ENCODE measurements at places on chromosomes 7 and 10. TPM values are rescaled to one million over a fixed set of nuclear protein-coding genes. Genes with fewer than 3 reads are reported as not detected.

DNA sequence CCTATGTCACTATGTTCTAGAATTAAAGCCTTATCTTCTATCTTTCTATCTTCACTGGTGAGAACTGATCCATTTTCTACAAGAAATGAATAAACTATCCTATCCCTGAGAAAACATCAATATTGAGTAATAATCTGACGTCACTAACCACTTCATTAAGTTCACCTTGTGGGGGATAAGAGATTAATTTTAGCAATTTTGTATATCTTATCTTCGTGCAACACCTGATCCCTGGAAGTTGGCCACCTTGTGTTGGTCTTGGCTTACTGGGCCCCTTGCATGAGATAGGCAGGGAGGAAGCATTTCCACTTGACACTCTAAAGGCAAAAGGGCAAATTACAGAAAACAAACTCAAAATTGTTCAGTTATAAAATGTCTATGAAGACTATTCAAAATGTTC is 20.1 kb upstream of the OR6B1 start:
- H3K4me1 ChIP-seq, result no peaks in the 10 kb centered on the region
- H3K36me3 ChIP-seq, result no peaks in the 10 kb centered on the region
- H3K27ac ChIP-seq, result no peak overlapping the region
- DNase-seq, result no peak

DNA sequence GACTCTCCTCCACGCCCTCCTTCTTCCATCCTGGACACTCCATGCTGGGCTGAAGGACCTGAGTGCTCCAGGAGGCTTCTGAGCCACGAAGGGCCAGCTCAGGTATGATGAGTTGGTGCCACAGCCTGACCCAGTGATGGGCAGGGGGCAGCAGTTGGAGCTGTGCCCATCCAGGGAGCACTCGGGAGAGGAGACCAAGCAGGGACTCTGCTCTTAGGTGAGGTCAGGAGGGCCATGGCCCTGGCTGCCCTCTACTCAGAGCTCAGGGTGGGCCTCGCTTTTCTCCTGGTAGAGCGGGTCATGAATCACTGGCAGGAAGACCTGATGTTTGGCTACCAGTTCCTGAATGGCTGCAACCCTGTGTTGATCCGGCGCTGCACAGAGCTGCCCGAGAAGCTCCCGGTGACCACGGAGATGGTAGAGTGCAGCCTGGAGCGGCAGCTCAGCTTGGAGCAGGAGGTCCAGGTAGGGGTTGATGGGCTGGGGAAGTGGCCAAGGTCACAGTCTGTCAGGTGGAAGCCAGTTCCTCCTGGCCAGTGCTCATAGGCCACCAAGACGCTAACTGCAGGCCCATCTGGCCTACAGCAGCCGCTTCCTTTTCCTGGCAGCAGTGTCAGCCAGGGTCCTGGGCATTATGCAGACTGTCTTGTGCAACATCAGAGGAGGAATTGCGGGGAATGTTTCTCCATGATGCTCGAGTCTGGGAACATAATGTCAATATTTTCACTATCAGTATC is 50.8 kb downstream of the ALOX5 start:
- no peak for DNase-seq
- no peaks in the 10 kb centered on the region for H3K27me3 ChIP-seq
- no peaks in the 10 kb centered on the region for H3K36me3 ChIP-seq
- no peak overlapping the region for H3K4me3 ChIP-seq
- H3K4me1 ChIP-seq, result peaks cover 53% of the 10 kb centered on the region
- H3K27ac ChIP-seq, result no peak overlapping the region

Gene NME8
- total RNA-seq, result not detected

GRCh38 chr7:74003621-74004020 is 24.4 kb upstream of the ELN start:
- H3K4me3 ChIP-seq, result no peak overlapping the region
- no peaks in the 10 kb centered on the region for H3K27me3 ChIP-seq
- H3K36me3 ChIP-seq, result no peaks in the 10 kb centered on the region
- H3K27ac ChIP-seq, result no peak overlapping the region
- no peaks in the 10 kb centered on the region for H3K4me1 ChIP-seq

Gene NANOS1
- 0.64 TPM for total RNA-seq

DNA sequence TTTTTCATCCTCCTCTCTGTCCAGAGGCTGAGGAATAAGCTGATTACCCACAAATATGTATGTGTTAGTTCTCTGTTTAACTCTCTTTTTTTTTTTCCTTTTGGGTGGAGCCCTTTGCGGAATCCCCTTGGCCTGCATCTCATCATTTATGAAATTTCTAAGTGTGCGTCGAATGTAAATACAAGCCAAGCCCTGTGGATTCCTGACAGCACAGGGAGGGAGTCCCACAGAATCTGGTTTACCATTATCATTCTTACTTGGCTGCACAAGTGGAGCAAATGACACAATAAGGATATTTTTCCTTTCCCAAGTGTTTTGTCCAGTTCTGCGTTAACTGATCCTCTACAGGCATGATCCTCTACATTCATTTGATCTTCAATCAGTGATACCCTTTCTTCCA is 11.4 kb downstream of the STK31 start:
- H3K27me3 ChIP-seq, result no peaks in the 10 kb centered on the region
- H3K4me1 ChIP-seq, result no peaks in the 10 kb centered on the region
- no peak overlapping the region for H3K27ac ChIP-seq
- no peaks in the 10 kb centered on the region for H3K36me3 ChIP-seq
- no peak overlapping the region for H3K4me3 ChIP-seq

- no peaks in the 10 kb centered on the region for H3K36me3 ChIP-seq
- H3K27ac ChIP-seq, result no peak overlapping the region
- no peaks in the 10 kb centered on the region for H3K27me3 ChIP-seq
- no peaks in the 10 kb centered on the region for H3K4me1 ChIP-seq
These were observed 586.5 kb downstream of the LRMDA start for GRCh38 chr10:76017733-76018433.

Gene MAP3K8
- 5.5 TPM for total RNA-seq

Gene CREB5
- not detected for total RNA-seq

Measured in CD4-positive, alpha-beta memory T cell (primary cell).